ENCODE measurements at places on chromosomes 16 and 17. TPM values are rescaled to one million over a fixed set of nuclear protein-coding genes. Genes with fewer than 3 reads are reported as not detected.

DNA sequence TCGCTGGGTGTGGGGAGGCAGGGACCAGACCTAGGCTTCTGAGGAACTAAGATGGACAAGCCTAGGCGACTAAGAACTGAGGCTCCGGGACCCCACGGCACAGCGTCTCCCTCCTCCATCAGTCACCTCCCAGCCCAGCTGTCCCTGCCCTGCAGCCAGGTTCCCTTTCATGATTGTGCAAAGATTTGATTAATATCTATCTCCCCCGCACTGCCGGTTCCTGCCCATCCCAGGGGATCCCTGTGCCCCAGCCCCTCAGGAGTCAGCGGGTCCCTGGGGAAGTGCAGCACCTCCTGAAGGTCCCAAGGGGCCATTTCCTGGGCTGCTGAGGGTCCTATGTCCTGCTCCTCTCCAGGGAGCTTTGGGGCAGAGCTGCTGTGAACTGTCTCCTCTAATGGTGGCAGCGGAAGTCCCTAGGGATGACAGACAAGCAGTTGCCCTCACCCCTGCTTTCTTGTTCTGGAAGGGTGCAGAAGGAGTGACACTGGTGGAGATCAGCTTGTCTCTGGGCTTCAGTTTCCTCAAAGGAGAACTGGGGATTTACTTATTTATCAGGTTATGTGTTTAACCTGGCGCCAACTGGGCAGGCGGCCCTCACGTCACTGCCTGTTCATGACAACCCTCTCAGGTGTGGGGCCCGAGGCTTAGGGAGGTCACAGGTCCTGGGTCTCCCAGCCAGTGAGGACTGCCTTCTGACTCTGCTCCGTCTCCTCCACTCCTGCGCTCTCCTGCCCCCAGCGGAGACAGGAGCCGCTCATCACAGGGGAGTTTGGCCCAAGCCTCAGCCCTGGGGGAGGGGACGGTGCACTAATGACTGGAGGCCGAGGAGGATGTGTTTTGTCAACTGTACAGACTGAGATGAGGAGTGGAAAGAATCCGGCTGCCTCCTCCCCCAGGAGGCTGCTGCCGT lies 1.9 kb upstream of the C16orf74 start:
- H3K4me3 ChIP-seq, result no peak overlapping the region
- H3K27ac ChIP-seq, result no peak overlapping the region
- H3K4me1 ChIP-seq, result peaks cover 35% of the 10 kb centered on the region
- H3K36me3 ChIP-seq, result no peaks in the 10 kb centered on the region
- H3K27me3 ChIP-seq, result peaks cover 7% of the 10 kb centered on the region

DNA sequence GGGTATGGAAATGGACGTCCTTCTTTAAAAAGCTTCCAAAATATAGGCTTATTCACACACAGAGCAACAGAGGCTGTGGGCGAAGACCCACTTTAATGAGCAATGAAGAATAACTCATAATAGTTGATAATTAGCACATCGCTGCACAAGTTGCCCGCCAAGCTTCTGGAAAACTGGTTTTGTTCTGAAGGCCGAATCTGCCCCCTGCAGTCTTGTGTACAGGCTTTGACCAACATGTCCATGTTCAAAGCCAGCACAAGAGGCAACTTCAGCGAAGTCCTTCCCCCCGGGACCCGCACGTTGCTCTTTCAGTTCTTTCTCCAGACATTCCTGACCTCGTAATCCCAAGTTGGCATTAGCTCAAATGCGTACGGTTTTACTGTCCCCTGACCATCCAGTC lies 73.3 kb downstream of the IRX5 start:
- H3K27ac ChIP-seq, result no peak overlapping the region
- no peak overlapping the region for H3K4me3 ChIP-seq
- H3K27me3 ChIP-seq, result peaks cover 25% of the 10 kb centered on the region
- DNase-seq, result no peak
- H3K4me1 ChIP-seq, result no peaks in the 10 kb centered on the region

- no peaks in the 10 kb centered on the region for H3K36me3 ChIP-seq
- H3K4me1 ChIP-seq, result no peaks in the 10 kb centered on the region
- DNase-seq, result no peak
Observed at GRCh38 chr16:54873071-54873470, 57.6 kb upstream of the IRX5 start.

- H3K27ac ChIP-seq, result peak overlapping the region; percentile 81
- no peak for DNase-seq
- H3K4me1 ChIP-seq, result no peaks in the 10 kb centered on the region
- H3K4me3 ChIP-seq, result no peak overlapping the region
- no peaks in the 10 kb centered on the region for H3K27me3 ChIP-seq
Observed at GRCh38 chr16:2037647-2038381, 9.8 kb downstream of the NTHL1 start.

DNA sequence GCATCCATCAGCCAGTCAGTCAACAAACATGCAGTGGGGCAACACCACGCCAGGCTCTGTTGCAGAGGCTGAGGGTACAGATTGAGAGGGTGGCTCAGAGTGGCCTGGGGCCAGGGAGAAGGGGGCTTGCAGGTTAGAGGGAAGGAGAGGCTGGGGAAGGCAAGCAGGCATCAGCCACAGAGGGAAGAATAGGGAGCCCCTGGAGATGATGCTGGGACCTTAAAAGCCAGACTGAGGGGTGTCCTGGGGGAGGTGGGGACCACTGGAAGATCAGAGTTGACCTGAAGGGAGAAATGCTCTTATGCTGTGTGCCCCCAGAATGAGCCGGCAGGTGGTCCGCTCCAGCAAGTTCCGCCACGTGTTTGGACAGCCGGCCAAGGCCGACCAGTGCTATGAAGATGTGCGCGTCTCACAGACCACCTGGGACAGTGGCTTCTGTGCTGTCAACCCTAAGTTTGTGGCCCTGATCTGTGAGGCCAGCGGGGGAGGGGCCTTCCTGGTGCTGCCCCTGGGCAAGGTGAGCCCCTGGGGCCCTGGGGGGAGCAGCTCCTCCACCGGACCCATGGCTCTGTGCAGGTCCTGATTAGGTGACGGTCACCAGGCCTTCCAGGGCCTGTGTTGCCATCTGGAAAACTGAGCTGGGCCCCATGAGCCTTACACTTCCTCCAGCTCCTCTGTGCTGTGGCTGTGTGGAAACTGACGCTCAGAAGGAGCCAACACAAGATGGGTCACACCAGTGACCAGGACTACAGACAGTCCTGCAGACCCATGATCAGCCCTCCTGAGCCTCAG lies 1.7 kb downstream of the CORO1A start:
- peaks cover 15% of the 10 kb centered on the region for H3K4me1 ChIP-seq
- H3K27me3 ChIP-seq, result no peaks in the 10 kb centered on the region
- H3K4me3 ChIP-seq, result no peak overlapping the region
- H3K27ac ChIP-seq, result peak overlapping the region; percentile 42
- no peaks in the 10 kb centered on the region for H3K36me3 ChIP-seq

- no peaks in the 10 kb centered on the region for H3K27me3 ChIP-seq
- peak overlapping the region; percentile 50 for H3K27ac ChIP-seq
- no peak overlapping the region for H3K4me3 ChIP-seq
Observed at GRCh38 chr17:15249487-15249886, 15.6 kb downstream of the PMP22 start.

- no peaks in the 10 kb centered on the region for H3K27me3 ChIP-seq
- H3K36me3 ChIP-seq, result no peaks in the 10 kb centered on the region
Observed at GRCh38 chr17:68732301-68732749, 131.2 kb upstream of the FAM20A start.

DNA sequence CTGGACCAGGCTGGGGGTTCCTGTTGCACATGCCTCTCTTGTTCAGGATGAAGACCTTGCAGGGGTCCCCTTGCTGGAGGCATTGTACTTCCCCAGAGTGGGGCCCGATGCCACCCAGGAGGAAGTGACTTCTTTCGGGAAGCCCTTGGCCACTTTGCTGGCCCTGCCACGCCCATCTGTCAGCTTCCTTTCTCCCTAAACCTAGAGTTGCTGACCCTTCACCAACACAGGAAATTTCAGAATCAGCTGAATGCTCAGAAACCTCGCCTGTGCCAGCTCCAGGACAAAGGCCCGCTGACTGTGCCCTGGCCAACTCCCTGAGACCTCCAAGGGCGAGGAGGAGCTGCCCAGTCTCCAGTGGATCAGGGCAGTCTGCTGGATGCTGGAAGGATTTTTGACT lies 26.7 kb downstream of the WNT9B start:
- no peaks in the 10 kb centered on the region for H3K36me3 ChIP-seq
- no peaks in the 10 kb centered on the region for H3K4me1 ChIP-seq
- H3K27me3 ChIP-seq, result no peaks in the 10 kb centered on the region
- no peak overlapping the region for H3K4me3 ChIP-seq
- H3K27ac ChIP-seq, result no peak overlapping the region

GRCh38 chr17:38579934-38580333 lies 25.8 kb downstream of the SRCIN1 start:
- no peaks in the 10 kb centered on the region for H3K36me3 ChIP-seq
- H3K27me3 ChIP-seq, result peaks cover 10% of the 10 kb centered on the region
- no peak overlapping the region for H3K4me3 ChIP-seq
- no peak for DNase-seq
- no peak overlapping the region for H3K27ac ChIP-seq

DNA sequence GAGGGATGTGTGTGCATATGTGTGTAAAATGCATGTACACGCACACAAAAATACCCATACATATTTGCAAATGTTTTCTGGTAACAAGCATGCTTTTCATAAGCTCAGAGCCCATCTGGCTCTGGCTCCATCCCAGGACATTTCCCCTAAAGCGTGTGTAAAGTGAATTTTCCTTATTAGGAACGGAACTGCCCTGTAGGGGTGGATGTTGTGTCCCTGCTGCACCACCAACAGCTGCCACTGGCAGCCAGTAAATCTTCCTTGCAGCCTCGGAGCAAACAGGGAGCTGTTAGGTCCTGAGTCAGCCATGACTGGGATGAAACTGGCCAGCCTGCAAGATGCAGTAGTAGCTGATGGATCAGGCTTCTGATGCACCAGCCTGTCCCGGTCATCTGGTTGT lies 393.5 kb downstream of the UTP18 start:
- H3K36me3 ChIP-seq, result no peaks in the 10 kb centered on the region
- no peaks in the 10 kb centered on the region for H3K4me1 ChIP-seq
- no peak for DNase-seq
- no peak overlapping the region for H3K4me3 ChIP-seq

GRCh38 chr16:30567160-30567990 lies 4.1 kb downstream of the ZNF688 start:
- H3K4me3 ChIP-seq, result no peak overlapping the region
- peaks cover 17% of the 10 kb centered on the region for H3K4me1 ChIP-seq
- no peaks in the 10 kb centered on the region for H3K36me3 ChIP-seq
- no peaks in the 10 kb centered on the region for H3K27me3 ChIP-seq
- H3K27ac ChIP-seq, result no peak overlapping the region

GRCh38 chr17:8480011-8480976 lies 44.6 kb downstream of the NDEL1 start:
- no peak for DNase-seq
- peak overlapping the region; percentile 60 for H3K27ac ChIP-seq
- H3K27me3 ChIP-seq, result no peaks in the 10 kb centered on the region
- no peak overlapping the region for H3K4me3 ChIP-seq
- peaks cover 7% of the 10 kb centered on the region for H3K36me3 ChIP-seq
- H3K4me1 ChIP-seq, result no peaks in the 10 kb centered on the region

GRCh38 chr16:87443016-87443415 lies 49.8 kb downstream of the ZCCHC14 start:
- no peak for DNase-seq
- H3K36me3 ChIP-seq, result no peaks in the 10 kb centered on the region
- H3K4me1 ChIP-seq, result no peaks in the 10 kb centered on the region
- H3K27ac ChIP-seq, result no peak overlapping the region

DNA sequence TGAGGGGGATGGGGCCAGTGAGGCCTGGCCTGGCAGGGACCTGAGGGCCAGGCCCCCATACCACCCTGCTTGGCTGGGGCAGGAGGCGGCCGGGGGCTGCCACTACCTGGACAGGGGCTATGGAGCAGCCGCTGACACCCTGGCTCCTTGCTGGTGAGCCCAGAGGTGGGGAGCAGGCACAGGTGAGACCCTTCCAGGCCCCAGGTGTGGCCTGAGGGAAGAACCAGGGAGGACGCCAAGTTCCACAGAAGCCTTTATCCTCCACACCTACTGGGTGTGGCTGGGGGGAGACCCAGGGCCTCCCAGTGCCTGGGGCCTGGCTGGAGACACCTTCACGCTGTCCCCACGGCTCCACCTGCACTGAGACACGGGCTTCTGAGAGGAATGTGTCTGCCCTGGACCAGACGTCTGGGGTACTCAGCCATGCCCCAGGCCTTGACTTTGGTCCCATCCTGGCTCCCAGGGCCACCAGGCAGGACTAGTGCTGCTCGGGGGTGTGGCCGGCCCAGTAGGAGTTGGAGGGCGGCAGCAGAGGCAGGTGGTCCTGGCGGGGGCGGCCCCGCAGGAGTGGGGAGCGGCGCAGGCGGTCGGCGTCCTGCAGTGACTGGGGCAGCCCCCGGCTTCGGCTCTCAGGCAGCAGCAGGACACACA lies 4.7 kb downstream of the SLC22A31 start:
- no peak for DNase-seq
- H3K36me3 ChIP-seq, result no peaks in the 10 kb centered on the region
- no peak overlapping the region for H3K27ac ChIP-seq
- no peaks in the 10 kb centered on the region for H3K4me1 ChIP-seq
- H3K4me3 ChIP-seq, result no peak overlapping the region

DNA sequence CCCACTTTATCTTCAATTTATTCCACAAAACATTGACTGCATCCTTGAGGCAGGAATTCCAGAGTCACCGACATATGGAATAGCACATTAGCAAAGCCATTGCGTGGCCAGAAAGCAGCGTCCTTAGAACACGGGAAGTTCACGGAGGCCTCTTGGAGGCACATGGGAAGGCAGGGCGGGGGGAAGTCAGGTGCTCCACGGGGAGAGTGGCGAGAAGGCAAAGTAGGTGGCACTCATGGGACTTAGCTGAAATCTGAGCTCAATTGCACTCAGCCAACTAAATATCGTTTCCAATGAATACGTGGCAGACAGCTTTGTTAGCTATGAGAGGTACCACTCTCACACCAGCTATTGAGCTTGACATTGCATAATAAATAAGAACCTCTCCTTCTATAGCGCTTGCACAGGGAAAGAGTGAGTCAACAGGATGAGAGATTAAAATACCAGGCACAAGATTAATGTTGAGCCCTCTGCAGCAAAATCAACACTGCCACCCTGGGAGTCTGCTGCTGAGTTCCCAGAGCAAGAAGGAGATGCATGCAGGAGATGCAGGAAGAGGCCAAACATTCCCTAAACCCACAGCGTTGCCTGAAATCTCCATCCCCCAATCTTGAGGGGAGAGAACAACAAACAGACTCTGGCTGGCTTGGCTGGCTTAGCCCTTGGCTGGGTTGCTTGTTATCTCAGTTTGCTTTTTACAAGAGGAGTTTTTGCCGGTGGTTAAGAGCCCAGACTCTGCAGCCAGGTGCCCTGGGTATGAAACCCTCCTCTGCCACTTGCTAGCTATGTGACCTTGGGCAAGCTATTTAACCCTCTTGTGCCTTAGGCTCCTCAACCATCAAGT lies 28.8 kb downstream of the ABCC12 start:
- DNase-seq, result no peak
- H3K27me3 ChIP-seq, result no peaks in the 10 kb centered on the region
- no peaks in the 10 kb centered on the region for H3K4me1 ChIP-seq
- no peaks in the 10 kb centered on the region for H3K36me3 ChIP-seq
- no peak overlapping the region for H3K4me3 ChIP-seq

RPS6KB1 gene
- total RNA-seq, result 40.7 TPM

CCDC92B gene
- total RNA-seq, result not detected

C17orf113 gene
- 0.28 TPM for total RNA-seq

HAP1 gene
- 0.71 TPM for total RNA-seq

CRHR1 gene
- not detected for total RNA-seq

PLLP gene
- 0.99 TPM for total RNA-seq

GCSH gene
- 18.3 TPM for total RNA-seq

TVP23A gene
- total RNA-seq, result not detected

ASGR1 gene
- 0.55 TPM for total RNA-seq

MEOX1 gene
- 3.0 TPM for total RNA-seq

OR1A1 gene
- not detected for total RNA-seq
